ENCODE measurements at places on chromosomes 11 and 22. TPM values are rescaled to one million over a fixed set of nuclear protein-coding genes. Genes with fewer than 3 reads are reported as not detected.

The OR5D16 gene
- not detected for total RNA-seq

The CCDC89 gene
- total RNA-seq = 2.2 TPM

The PI4KA gene
- 68.6 TPM for total RNA-seq

The KLHL35 gene
- total RNA-seq = 4.6 TPM

Measured in placental pericyte (primary cell).